ENCODE measurements at places on chromosomes 3 and 15.

- no peak for DNase-seq
These were observed 259.7 kb upstream of the TLE3 start for GRCh38 chr15:70357453-70357852.

- peak; percentile 58 for DNase-seq
These were observed 128.9 kb upstream of the BHLHE40 start for GRCh38 chr3:4850211-4850927.

GRCh38 chr15:76150513-76150912 lies 90.7 kb downstream of the TMEM266 start:
- no peak for DNase-seq

- DNase-seq, result no peak
These were observed 669.7 kb downstream of the ROBO1 start for GRCh38 chr3:79097964-79098660.

GRCh38 chr3:12512534-12513118 lies 28.3 kb downstream of the TSEN2 start:
- DNase-seq, result no peak

GRCh38 chr3:117853923-117854668 lies 1144.5 kb downstream of the TUSC7 start:
- no peak for DNase-seq

- no peak for DNase-seq
These were observed 524.7 kb downstream of the DIPK2A start for GRCh38 chr3:144496141-144496835.

GRCh38 chr3:52454938-52455282 lies 494 bp upstream of the NISCH start:
- DNase-seq, result no peak

DNA sequence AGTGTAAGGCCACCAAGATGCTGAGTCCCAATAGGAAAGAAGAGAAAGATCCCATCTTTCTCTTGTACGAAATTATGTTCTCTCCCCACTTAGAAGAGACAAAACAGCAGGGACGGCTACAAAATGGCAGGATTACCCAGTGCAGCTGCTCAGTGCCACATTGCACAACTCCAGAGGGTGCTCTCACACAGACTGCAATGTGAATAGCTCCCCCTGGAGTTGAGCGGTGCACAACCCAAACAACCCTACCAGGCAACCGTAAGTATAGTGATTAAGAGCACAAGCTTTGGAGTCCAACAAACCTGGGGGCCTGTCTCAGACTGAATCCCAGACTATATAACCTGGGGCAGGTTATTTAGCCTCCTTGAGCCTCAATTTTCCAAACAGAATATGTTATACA lies 3.1 kb upstream of the BHLHE40 start:
- DNase-seq, result no peak

DNA sequence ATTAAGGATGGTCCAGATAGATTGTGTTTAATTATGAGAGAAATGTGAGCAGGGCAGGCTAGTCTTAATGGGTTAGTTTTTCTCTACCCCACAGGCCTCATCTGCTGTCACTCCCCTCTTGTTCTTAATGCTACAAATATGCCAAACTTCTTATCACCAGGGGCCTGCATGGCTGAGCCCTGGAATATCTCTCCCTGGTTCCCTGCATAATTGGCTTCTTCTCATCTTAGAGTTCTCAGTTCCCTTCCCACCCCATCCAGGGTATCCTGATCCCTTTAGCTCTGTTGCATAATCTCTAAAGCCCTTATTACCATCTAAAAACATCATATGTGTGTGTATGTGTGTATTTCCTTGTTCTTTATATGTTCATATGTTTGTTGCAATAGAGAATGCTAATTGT lies 279.6 kb downstream of the LSAMP start:
- no peak for DNase-seq

DNA sequence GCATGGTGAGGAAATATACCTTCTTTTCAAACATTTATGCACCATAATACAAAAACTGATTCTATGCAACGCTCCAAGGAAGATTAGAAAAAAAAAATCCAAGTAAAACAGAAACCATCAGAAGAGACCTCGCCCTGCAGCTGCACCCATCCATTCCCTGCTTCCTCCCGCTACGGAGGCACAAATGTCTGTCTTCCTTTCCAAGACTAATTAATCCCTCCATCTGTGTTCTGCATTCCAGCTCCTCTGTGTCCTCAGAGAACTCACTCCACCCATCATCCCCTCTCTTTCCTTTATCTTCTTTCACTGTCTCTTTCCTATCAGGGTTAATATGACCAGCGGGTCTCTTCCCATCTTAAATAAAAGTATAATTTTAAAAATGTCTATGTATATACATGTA lies 196.1 kb downstream of the ADAMTSL3 start:
- no peak for DNase-seq

- no peak for DNase-seq
These were observed 52.6 kb upstream of the FRMD4B start for GRCh38 chr3:69438476-69438875.

GRCh38 chr3:120909602-120909878 lies 1.5 kb downstream of the STXBP5L start:
- DNase-seq, result no peak

DNA sequence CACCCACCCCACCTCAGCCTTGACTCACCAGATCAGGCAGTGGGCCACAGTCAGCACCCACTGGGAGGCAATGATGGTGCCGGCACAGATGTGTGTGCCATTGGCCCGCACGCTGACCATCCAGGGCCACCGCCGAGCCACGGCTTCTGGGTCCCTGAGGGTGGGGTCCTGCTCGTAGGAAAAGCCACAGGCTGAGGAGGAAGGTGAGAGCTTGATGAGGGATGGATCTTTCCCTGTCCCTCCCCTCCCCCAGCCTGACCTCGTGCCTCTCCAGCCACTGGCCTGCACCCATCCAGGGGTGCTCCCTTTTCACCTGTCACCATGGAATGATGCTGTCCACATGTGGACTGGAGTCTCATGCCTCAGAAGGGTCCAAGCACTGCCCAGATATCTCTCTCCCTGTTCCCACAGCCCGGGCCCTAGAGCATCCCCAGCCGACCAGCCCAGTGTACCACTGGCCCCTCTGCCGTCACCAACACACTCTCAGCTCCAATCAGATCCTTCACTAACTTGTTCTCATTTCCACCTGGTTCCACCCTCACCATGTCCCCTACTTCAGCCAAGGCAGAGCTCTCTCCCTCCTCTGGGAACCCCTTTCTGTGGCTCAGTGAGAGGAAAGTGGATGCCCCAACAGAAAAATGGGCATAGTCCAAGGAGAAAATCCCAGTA lies 2.0 kb downstream of the PRSS50 start:
- no peak for DNase-seq

DNA sequence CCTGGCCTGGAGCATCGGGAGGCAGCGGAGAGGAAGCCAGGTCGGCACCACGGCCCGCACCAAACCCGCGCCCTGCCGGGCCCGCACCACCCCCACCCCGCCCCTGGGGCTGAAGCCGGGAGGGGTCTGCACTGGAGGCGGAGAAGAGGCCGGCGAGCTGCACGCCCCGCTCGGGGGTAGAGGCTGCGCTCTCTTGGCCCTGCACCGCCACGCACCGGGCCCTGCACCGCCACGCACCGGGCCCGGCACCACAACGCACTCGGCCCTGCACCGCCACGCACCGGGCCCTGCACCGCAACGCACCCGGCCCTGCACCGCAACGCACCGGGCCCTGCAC lies 41.4 kb downstream of the MUC20 start:
- no peak for DNase-seq

GRCh38 chr3:155560594-155560993 lies 184.3 kb downstream of the PLCH1 start:
- no peak for DNase-seq

- no peak for DNase-seq
These were observed 17.5 kb downstream of the LSG1 start for GRCh38 chr3:194654443-194654842.

- no peak for DNase-seq
These were observed 33.3 kb downstream of the FAM3D start for GRCh38 chr3:58633157-58633865.

GRCh38 chr3:177104299-177104992 lies 92.8 kb downstream of the TBL1XR1 start:
- DNase-seq, result no peak

- no peak for DNase-seq
These were observed 3.5 kb downstream of the GABRA5 start for GRCh38 chr15:26870346-26870745.

- DNase-seq, result no peak
These were observed 8.5 kb upstream of the TUSC7 start for GRCh38 chr3:116701070-116701469.

DNA sequence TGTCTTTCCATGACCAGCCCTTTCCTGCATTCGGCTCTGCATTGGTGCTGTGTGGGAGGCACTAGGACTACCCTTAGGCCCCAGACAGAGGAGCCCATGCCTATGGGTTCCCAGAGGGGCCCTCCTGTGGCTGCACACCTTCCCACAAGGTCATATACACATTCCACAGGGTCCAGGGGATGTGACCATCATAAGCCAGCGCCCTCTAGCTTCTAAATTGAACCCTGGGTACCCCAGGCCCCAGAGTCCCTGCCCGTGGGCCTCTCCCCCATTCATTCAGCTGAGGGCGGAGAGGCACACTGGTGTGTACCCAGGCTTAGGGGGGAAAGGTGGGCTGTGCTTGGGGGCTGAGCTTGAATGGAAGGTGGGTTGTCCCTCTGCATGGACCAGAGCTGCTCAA lies 10.2 kb upstream of the SLC6A6 start:
- no peak for DNase-seq

GRCh38 chr3:14915636-14916222 lies 31.7 kb upstream of the NR2C2 start:
- DNase-seq, result no peak

GRCh38 chr3:197026481-197026866 lies 3.1 kb downstream of the MELTF start:
- no peak for DNase-seq

DNA sequence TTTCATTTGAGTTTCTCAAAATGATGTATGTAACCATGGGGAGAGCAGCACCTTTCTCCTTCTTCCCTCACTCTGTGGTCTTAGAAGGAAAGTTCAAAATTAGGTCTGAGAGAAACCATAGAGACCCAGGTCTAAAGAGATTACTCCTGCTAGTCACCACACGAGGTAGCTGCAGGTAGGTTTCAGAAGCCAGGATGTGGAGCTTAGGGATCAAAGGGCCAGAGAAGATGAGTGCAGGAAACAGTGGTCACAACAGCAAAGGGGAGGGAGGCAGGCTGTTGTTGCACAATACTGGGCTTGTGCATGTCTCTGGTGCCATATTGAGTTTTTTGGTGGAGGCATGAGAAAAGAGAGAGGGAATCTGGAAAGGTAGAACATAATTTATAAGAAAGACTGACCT lies 583.6 kb downstream of the AGBL1 start:
- no peak for DNase-seq

GRCh38 chr3:129583289-129583688 lies 23.2 kb downstream of the PLXND1 start:
- DNase-seq, result no peak

All from activated CD4-positive, alpha-beta T cell treated with anti-CD3 and anti-CD28 coated beads, Interleukin-2, amount 50 U/mL, for 24 hours (primary cell).